NCI-H2029 treated with DMSO at 0.1 percent for 48 hours (cell line): ENCODE measurements at places on chromosomes 5 and 9.

- DNase-seq: no peak
Observed at GRCh38 chr5:128632264-128632663, 94.2 kb upstream of the FBN2 start.

- DNase-seq: no peak
Observed at GRCh38 chr9:4381744-4382143, 81.9 kb upstream of the GLIS3 start.

- DNase-seq: no peak
Observed at GRCh38 chr5:34667705-34668104, 11.6 kb downstream of the RAI14 start.

- DNase-seq: no peak
Observed at GRCh38 chr5:131610198-131611063, 24.6 kb downstream of the RAPGEF6 start.

GRCh38 chr5:139186752-139187326 lies 11.3 kb downstream of the SIL1 start:
- DNase-seq: no peak

DNA sequence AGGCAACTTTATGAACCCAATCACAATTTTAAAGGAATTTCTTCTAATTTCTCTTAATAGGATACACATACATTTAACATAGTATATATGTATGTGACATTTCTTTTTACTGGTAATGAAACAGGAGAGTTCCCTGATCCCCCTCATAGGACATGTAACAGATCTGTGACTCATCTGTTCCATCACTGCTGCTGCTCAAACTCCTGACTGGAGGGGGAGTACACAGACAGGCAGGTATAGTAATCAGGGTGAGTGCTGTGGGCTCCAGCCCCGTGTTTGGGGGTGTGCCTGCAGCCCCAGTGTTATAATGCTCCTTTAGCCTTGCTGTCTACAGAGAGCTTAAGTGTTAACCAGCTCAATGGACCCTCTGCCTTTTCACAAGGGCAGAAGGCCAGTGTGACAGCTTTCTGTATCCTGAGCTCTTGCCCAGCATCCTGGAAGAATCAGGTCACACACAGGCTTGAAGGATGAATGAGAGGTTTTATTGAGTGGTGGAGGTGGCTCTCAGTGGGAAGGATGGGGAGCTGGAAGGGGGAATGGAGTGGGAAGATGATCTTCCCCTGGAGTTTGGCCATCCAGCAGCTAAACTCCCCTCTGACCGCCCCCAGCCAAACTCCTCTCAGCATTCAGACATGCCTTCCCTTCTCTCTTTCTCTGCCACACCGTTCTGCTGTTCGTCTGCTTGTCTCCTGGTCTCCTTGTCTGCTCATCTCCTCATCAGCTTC lies 161.3 kb downstream of the ZNF608 start:
- no peak for DNase-seq

DNA sequence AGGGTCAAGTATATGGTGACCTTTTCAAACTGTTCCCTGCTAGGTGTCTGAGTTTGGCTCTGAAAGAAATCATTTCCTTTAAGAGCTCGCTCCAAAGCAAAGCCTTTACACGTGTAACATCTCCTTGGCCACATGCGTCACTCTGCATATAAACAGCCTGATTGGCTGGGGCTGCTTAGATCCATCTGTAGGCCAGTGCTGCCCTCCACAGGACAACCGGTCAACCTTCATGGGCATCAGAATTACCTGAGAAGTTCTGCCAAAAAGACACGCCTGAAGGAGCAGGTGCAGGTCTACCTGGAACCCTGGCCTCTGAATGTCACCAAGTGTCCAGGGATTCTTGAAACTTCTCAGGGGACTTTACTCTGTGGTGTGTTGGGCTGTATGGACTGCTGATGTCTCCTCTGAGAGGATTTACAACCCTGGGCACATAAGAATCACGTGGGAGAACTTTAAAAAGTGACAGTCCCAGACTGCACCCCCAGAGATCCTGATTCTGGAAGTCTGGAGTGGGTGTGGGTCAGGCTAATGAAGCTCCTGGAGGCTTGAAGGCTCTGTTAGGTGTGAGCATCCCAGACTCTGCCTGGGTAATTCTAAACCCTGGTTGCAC lies 497.6 kb downstream of the GADD45G start:
- DNase-seq: peak; percentile 92

- DNase-seq: no peak
Observed at GRCh38 chr5:66974256-66974655, 222.3 kb downstream of the CD180 start.

DNA sequence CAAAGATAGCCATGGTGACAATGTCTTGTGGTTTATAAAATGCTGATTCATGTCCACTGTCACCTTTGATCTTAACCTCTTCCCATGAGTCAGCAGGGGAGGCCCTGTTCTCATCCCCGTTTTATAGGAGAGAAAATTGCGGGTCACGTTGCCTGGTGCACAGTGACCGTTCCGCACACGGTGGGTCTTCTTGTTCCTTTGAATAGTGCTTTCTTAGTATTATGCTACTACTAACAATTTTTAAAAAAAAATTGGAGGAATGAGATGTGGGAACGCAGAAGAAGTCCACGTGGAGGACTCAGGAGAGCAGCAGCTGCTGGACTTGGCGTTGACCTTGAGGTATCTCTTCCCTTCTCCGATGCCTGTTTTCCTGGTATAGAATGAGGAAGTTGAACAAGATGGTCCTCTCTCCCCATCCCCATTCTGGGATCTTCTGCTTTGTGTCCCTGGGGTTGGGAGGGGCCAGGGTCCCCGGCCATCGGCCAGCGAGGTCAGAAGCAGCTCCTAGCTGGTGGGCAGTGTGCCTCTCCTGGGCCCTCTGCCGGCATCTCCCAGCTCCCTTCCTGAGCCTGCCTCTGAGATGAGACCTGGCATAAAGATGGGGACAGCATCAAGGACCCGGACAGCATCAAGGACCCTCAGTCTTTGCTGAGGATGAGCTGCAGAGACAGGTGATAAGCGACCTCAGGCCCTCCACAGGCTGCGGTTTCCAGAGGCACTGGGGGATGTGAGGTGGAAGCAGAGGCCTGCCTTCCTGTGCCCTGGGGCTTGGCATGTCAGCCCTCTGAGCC lies 143.9 kb downstream of the C9orf50 start:
- DNase-seq: no peak

DNA sequence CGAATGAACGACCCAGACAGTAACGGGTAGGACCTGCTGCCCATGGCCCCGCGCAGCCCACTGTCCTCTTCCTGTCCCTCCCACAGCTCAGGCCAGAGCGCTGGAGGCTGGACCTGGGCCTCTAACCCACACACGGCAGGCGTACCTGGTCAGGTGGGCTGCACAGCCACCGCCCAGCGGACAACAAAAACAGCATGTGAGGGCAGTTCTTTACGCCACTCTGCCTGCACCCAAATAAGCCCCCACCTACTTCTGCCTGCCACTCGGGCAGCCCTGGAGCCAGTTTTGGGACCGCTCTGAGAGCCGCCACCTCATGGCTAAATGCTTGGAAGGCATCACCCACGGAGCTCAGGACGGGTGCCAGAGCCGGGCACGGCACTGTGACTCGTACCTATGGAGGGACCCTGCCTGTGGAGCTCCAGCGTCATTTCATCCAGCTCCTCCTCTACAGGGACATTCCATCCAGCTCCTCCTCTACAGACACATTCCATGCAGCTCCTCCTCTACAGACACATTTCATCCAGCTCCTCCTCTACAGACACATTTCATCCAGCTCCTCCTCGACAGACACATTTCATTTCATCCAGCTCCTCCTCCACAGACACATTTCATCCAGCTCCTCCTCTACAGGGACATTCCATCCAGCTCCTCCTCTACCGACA lies 18.9 kb downstream of the CLPTM1L start:
- DNase-seq: no peak

GRCh38 chr5:107431536-107431935 lies 239.2 kb downstream of the EFNA5 start:
- no peak for DNase-seq

GRCh38 chr5:1329111-1329579 lies 15.8 kb downstream of the CLPTM1L start:
- no peak for DNase-seq

DNA sequence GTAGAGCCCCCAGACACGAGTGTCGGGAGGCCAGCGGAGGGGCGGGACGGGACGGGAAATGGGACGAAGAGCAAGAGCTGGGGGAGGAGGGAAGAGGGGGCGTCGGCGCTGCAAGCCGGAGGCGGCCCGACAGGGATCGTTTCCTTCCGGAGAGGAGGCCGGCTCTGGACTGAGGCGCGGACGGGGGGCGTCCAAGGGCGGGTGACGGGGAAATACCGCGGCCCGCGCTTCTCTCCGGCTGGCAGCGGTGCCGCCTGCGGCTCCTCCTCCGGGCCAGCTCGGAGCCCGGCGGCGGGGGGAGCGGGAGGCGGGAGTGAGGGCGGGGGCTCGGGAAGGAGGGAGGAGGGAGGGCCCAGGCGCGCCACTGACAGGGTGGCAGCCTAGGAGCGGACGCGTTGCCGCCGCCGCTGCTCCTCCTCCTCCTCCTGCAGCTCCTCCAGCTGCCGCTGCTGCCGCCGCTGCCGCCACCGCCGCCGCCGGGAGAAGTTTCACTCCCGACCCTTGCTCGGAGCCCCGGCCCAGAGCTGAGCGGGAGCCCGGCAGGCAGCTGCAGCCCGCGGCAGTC lies at the start of gene CHSY3:
Gene CHSY3 (plus strand): TSS at position 364 of the 565 bp plus-strand sequence.
- DNase-seq: peak; percentile 24

DNA sequence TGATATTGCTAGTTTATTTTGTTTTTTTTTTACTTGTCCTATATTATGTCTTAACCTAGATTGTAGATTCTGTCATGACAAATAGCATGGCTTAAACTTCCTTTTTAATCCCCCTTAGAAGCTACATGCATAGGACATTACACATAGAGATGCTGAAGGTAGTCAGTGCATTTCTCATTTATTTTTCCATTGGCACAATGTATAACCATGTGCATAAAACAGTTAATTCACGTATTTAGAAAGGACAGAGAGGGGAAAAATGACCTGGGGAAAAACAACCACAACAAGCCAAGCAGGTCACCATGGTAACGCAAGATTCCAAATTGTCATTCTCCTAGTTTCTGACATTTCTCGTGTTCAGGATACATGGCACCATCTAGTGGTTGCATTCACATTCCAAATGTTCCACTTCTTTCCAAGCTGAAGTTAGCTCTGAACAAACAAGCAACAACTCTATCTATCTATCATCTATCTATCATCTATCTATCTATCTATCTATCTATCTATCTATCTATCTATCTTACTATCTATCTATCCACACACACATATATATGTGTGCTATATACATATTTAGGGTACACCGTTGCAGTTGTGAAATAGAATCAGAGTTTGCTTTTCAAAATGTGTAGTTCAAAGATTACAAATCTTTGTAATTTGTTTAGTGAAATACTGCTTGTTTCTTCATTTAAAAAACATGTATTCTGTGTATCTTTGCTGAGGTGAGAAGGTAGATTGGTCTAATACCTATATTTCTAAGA lies 487.2 kb upstream of the ST8SIA4 start:
- DNase-seq: peak; percentile 26

DNA sequence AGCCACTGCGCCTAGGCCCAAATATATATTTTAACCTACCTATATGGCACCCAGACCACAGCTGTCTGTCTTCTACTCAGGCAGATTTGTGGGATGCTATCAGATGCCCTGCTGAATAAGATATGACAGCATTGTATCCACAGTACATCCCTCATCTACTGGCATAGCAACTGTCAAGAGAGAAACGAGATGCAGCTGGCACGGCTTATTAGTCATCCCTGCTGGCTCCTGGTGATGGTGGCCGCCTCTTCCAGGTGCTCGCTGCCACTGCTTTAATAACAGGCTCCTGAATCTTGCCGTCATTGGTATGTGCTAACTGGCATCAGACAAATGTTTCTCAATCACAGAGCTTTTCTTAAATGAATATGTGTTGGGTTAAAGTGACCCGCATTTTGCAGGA lies 34.0 kb downstream of the B4GALT1 start:
- DNase-seq: no peak

DNA sequence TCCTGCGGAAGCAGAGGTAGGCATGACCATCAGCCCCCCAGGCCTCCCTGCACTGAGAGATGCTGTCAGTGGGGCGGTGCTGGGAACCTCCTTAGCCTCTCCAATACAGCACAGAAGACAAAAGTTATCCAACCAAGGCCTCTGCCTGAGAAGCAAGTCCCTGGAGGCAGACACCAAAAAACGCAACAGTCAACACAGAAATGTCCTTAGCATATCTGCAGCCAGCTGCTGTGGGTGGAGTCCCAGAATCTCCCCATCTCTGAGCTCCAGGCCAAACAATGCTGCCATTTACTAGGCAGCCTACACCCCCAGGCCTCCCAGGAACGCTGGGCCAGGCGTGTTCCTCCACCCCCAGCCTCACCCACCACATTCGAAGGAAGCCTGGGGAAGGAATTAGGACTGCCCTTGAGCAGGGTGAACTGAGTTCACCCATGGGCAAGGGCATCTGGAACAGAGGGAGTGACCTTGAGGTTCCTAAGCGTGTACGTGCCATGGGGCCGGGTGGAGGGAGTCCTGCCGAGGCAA lies 43.7 kb downstream of the STK10 start:
- no peak for DNase-seq

- DNase-seq: no peak
Observed at GRCh38 chr5:116953251-116953930, 378.8 kb upstream of the SEMA6A start.

DNA sequence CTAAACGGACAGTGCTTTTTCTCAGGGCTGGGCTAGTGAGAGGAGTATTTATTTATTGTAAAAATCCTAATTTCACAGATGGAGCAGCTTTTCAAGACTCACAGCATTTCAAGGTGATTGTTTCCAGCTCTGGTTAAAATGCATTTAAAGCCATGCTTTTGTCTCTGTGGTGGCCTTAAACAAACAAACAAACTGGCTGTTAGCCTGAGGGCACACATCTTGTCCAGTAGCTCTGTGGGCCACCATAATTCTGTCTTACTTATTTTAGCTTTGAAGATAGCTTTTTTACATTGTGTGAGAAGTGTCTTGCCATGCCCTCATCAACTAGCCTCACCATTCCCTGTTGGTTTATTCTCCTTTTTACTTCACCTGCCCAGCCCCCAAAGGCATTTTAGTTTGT lies 218.2 kb downstream of the PSAT1 start:
- no peak for DNase-seq

DNA sequence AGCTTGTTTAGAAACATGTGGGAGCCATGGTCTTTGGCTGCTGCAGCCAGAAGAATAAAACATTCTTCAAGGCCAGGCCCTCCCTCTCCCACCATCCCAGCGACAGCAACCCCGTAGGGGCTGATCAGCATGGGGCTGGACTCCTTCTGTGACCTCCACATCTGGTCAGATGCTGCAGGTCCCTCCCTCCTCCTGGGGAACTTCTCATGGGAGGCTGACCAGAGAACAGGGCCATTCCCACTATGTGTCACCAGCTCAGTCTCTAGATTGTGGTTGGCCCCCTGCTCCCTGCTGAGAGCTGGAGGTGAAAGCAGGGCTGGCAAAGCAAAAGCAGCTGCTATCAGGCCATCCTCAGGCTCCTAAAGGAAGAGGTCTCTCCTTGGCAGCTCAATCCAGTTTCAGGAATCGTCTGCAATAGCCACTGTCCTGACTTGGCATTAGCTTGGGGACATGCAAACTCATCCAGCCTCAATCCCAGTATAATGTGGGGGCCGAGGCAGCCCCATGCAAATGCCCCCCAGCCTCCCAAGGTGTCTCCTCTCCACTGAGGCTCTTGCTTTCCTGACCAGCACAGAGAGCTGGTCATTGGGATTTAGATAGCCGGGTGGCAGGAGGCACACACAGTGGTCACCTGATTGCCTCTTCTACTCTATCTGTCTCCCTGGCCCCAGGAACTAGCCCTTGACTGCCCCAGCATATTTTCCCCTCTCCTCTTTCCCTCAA lies 81.5 kb downstream of the NRG2 start:
- DNase-seq: no peak

- DNase-seq: no peak
Observed at GRCh38 chr9:120846251-120846889, 3.6 kb upstream of the PSMD5 start.

- DNase-seq: no peak
Observed at GRCh38 chr9:89550346-89550927, 52.5 kb upstream of the SEMA4D start.
